ENCODE measurements at places on chromosomes 4 and X.

DNA sequence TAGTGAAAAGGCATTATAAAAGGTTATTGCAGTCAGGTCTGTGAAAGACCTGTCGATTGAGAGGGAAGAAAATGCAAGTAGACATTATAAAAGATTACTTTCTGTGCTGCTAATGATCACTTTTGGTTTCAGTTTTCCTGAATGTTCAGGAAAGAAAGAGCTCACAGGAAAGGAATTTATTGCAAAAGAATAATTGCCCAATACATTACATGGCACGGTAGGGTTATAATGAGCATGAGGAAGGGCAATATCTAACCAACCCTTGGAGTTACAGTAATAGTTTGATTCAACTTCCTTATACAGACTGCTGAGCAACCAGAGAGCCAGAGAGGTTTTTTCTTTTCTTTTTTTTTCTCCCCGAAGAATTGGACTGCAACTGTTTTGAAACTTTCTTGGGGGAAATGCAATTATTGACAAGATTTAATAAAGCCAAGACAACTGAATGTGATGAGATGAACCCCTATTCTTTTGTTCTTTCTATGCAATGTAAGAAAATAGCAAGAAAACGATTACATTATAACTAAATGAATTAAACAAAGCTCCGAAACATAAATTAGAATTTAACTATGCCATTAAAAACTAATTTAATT lies 247.0 kb downstream of the C4orf33 start:
- DNase-seq: peak; percentile 90

GRCh38 chrX:48068096-48068887 lies 3.1 kb downstream of the ZNF630 start:
- DNase-seq: no peak

GRCh38 chr4:78748381-78748780 lies 27.8 kb upstream of the BMP2K start:
- DNase-seq: no peak

GRCh38 chr4:127188847-127189246 lies 443.9 kb upstream of the INTU start:
- no peak for DNase-seq

DNA sequence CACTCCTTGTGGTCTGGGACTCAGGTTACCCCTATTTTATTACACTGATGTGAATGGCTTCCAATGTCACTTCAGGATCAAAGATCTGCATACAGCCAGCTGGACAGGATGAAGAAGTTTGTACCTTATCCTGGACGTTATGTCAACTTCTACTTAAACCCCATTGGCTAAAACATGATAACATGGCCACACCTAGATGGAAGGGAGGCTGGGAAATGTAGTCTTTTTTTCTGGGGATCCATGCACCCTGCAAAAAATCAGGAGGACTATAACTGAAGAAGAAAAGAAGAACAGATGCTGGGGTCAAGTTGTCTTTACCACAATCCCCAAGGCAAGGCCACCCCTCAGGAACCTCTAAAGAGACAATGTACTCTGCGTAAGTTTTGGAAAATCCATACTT lies 459.2 kb downstream of the BCOR start:
- DNase-seq: no peak

- no peak for DNase-seq
Measured at GRCh38 chr4:105683038-105683437, 25.5 kb downstream of the INTS12 start.

- DNase-seq: no peak
Measured at GRCh38 chr4:146482788-146483187, 39.0 kb downstream of the SLC10A7 start.

DNA sequence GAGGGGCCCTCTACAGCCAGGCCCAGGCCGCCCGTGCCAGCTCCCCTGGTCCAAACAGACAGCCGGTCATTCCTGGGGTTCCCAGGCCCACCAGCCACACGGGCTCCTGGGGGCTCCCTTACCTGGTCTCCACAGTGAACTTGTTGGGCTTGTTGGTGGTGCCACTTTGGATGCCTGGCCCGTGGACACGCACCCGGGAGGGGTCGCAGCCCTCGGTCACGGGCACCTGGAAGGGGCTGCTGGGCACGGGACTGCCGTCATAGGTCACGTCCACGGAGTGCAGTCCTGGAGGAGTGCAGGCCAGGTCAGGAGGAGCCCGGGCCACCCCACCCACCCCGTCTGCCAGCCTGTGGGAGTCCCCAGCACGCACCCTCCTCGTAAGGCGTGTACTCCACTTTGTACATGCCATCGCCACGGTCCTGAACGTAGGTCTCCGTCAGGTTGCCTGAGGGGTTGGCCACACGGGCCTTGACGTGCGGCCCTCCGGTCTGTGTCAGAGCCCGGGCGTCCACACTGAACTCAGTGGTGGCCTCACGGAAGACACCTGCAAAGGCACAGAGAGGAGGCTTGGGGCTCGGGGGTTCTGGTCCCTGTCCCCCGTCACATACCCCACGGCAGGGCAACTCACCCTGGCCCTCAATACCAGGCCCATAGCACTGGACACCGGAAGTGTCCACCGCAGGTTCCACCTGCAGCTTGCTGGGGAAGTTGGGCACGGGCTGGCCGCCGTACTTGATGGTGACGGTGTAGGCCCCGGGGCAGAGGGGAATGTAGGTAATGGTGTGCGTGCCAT lies 14.9 kb downstream of the FLNA start:
- DNase-seq: no peak

All from kidney tubule cell (primary cell).